ENCODE measurements at places on chromosomes 6 and 20.

DNA sequence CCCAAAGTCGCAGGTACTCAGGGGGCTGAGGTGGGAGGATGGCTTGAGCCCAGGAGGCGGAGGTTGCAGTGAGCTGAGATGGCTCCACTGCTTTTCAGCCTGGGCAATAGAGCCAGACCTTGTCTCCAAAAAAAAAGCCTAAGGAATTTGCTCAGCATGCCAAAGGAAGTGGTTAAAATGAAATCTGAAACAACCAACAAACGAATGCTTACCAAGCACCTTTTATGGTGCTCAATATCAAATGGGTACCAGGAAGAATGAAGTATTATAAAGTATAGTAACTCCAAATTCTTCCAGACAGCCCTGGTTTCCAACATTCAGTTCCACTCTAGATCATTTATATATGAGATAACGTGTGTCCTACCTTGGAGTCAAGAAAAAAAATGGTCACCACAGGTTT, 14.0 kb downstream of the GMDS start:
- DNase-seq: no peak

DNA sequence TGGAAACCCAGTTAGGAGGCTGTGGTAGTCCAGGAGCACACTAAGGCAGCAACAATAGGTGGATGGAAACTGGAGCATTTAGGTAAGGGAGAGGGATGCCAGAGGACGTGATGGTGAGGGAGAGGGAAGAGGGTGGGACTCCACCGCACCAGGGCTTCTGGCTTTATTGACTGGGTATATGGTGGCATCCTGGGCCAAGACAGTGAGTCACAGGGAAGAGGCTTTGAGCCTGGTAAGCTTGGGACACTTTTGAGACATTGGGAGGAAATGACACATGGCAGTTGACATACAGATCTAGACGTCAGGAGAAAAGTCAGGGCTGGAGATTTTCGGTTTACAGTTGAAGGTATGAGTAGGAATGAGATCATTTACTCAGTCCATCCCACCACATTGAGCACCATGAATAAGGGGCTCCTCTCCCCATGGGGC, 14.9 kb downstream of the NT5E start:
- no peak for DNase-seq

GRCh38 chr6:137363805-137364138, 130.4 kb downstream of the OLIG3 start:
- DNase-seq: no peak

- DNase-seq: no peak
Measured at GRCh38 chr6:128899341-128900050, 16.6 kb downstream of the LAMA2 start.

DNA sequence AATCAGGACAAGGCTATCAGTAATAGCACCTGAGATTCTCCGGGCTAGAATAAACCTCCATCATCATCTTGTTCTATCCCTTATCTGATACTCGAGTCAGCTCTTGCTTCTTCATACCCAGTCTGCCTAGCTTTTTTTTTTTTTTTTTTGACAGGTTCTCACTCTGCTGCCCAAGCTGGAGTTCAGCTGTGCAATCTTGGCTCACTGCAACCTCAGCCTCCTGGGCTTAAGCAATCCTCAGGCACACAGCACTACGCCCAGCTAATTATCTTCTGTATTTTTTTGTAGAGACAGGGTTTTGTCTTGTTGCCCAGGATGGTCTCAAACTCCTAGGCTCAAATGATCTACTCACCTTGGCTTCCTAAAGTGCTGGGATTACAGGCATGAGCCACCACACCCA, 19.5 kb downstream of the SRSF6 start:
- DNase-seq: no peak
